Placental pericyte (primary cell): ENCODE measurements at places on chromosomes 12 and 14. TPM values are rescaled to one million over a fixed set of nuclear protein-coding genes. Genes with fewer than 3 reads are reported as not detected.

The ANO4 gene
- 0.22 and 4.9 TPM in 2 replicates for total RNA-seq

The RNU4-1 gene
- total RNA-seq = under 0.01 TPM in 2 replicates

The JPH4 gene
- not detected in 2 replicates for total RNA-seq

The GZMB gene
- not detected in 2 replicates for total RNA-seq

The GARIN6 gene
- total RNA-seq = not detected in 2 replicates

The CLIP1 gene
- total RNA-seq = 56.7 and 107 TPM in 2 replicates

The KLHL33 gene
- total RNA-seq = under 0.01 TPM in 1 of 2 replicates, not detected in the other

The KLRB1 gene
- total RNA-seq = not detected in 2 replicates

The OR4E2 gene
- not detected in 2 replicates for total RNA-seq

The GRIP1 gene
- total RNA-seq = 0.14 and 0.44 TPM in 2 replicates

The SLC25A47 gene
- not detected in 2 replicates for total RNA-seq

The CABP1 gene
- not detected in 2 replicates for total RNA-seq
